ENCODE measurements at places on chromosomes 3 and 15.

GRCh38 chr3:3068358-3068881 is 41.8 kb downstream of the IL5RA start:
- DNase-seq = no peak

DNA sequence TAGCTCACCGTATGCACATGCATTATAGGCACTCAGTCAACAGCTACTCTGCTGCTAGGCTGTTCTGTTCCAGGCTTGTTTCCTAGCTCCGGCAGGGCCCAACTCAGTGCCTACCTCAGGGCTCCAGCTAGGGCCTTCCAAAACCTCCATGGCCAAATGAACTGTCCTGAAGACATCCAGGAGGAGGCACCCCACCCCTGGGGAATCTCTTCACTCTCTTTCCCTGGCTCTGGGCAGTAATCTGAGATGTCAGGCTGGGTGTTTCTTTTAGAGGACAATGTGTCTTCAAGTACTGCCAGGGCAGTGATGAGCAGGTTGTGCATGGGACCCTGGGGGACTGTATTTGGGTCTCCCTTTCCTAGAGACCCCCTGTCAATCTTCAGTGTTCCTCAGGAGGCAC is 38.3 kb upstream of the TPM1 start:
- no peak for DNase-seq

GRCh38 chr15:101358895-101359294 is 63.8 kb upstream of the SNRPA1 start:
- DNase-seq = no peak

- DNase-seq = no peak
Observed at GRCh38 chr3:89649431-89649830, 542.0 kb downstream of the EPHA3 start.

- DNase-seq = no peak
Observed at GRCh38 chr15:92933831-92934230, 33.7 kb downstream of the CHD2 start.

- DNase-seq = no peak
Observed at GRCh38 chr15:62841891-62842559, 200.5 kb upstream of the TPM1 start.

GRCh38 chr3:9247941-9248521 is 1.4 kb downstream of the SRGAP3 start:
- no peak for DNase-seq

DNA sequence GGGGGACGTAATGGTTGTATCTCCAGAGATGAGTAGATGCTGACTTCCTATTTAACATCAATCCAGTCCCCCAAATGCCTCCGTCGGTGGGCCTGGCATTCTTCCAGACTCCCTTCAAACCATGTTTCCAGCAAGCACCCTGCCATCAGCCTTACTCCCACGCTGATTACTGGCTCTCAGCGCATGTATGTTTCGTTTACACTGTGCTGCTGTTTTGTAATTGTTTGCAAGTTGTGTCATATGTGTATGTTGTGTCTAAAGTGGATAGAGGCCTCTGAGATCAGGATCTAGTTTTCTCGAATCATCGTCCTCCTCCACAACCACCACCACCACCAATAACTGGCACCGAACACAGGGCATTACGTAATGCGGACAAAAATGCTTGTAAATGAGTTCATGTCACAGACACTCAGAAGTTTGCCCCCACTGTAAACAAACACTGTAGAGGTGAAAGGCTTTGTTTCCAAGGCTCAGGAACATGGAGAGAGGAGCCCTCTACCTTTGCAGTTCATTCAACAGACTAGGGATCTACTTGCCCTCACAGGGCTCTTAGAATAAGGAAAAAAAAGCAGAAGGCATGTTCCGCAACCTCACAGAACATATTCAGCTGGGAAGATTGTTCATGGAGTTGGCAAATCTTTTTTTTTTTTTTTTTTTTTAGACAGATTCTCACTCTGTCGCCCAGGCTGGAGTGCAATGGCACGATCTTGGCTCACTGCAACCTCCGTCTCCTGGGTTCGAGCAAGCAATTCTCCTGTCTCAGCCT is 46.1 kb upstream of the SEMA4B start:
- peak; percentile 69 for DNase-seq

GRCh38 chr15:79402136-79402535 is 30.0 kb upstream of the MINAR1 start:
- no peak for DNase-seq

- DNase-seq = no peak
Observed at GRCh38 chr3:49534581-49535441, 19.5 kb upstream of the BSN start.

GRCh38 chr15:25508369-25509002 is 69.7 kb upstream of the UBE3A start:
- DNase-seq = peak; percentile 54

- DNase-seq = no peak
Observed at GRCh38 chr3:173886-174285, 22.7 kb upstream of the CHL1 start.

GRCh38 chr3:54321520-54321919 is 199.2 kb downstream of the CACNA2D3 start:
- DNase-seq = no peak

DNA sequence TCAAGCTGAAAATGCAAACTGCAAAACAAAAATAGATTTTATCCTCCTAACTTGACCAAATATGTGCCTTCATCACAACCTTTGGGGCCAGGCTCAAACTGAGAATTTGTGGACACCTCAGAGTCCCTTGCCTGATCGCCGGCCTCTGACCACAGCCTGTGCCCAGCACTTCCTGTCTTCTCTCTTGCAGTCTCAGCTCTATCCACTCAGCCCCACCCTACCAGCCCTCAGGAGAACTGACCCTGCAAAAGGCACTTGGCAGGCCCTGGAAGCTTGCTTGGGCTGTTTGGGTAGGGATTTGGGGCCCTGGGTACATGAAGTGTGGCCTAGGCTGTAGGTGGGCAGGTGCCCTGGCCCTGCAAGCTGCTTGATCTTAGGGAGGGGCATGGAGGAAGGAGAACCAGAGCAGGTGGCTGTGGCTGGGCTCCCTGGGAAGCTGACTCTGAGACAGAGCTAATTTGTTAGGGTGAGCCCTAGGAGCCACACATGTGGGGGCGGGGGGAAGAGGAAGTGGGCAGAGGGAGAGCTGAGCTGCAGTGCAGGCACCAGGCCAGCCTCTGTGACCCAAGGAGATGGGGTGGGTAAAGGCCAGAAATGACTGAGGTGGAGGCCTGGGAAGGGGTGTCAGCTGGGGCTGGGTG is 8.6 kb downstream of the CLEC3B start:
- no peak for DNase-seq

GRCh38 chr15:58362262-58362922 is 69.4 kb upstream of the LIPC start:
- no peak for DNase-seq

- DNase-seq = peak; percentile 70
Observed at GRCh38 chr3:149648525-149648924, 9.3 kb downstream of the WWTR1 start.

DNA sequence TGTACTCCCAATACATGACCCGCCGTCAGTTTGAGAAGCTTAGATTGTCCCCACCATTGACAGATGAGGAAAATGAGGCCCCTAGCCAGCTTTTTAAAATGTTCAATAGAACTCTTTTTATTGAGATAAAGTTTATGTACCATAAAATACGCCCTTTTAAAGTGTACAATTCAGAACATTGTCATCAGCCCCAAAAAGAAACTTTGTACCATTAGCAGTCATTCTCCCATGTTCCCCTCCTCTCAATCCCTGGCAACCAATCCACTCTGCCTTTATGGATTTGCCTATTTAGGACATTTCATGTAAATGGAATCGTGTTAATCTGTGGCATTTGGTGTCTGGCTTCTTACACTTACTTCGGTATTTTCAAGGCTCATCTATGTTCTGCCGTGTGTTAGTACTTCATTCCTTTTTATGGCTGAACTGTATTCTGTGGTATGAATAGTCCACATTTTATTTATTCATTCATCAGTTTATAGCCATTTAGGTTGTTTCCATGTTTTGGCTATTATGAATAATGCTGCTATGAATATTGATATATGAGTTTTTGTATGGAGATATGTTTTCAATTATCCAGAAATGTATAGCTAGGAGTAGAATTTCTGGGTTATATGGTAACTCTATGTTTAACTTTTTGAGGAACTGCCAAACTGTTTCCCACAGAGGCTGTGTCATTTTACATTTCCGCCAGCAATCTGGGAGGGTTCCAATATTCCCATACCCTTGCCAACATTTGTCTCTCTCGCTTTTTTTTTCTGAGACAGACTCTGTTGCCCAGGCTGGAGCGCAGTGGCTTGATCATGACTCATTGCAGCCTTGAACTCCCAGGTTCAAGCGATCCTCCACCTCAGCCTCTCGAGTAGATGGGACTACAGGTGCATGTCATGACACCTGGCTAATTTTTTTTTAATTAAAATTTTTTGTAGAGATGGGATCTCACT is 15.3 kb upstream of the PTPN23 start:
- peak; percentile 80 for DNase-seq

GRCh38 chr3:158094235-158095110 is 11.7 kb downstream of the SHOX2 start:
- no peak for DNase-seq

DNA sequence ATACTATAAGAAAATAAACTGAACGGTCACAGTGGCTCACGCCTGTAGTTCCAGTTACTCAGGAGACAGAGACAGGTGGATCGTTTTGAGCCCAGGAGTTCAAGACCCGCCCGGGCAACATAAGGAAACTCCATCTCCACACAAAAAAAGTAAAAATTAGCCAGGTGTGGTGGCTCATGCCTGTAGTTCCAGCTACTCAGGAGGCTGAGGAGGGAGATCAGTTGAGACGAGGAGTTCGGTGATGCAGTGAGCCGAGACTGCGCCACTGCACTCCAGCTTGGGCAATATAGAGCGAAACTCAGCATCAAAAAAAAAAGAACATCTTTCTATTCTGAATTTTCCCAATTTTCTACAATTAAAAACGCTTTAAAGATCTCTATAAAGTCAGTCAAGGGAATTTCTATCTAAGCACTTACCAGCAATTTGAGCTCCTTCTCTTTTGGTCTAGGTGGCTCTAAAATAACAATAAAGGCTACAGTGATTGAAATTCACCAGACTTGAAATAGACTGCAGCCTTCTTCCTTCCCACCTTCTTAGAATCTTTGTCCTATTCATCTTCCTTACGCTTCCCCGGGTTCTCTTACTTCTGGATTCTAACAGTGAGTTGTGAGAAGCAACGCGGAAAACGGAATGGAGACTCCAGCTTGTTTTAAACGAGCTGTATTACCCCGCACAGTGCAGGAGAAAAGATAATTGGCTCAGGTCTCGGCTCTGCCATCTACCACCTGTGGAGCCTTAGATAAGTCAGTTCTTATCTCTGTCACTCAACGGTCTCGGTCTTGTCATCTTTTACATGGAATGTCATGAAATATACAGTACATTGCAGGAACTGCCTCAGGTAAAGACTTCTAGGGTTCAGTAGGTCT is 812 bp upstream of the SEC62 start:
- DNase-seq = peak; percentile 13

DNA sequence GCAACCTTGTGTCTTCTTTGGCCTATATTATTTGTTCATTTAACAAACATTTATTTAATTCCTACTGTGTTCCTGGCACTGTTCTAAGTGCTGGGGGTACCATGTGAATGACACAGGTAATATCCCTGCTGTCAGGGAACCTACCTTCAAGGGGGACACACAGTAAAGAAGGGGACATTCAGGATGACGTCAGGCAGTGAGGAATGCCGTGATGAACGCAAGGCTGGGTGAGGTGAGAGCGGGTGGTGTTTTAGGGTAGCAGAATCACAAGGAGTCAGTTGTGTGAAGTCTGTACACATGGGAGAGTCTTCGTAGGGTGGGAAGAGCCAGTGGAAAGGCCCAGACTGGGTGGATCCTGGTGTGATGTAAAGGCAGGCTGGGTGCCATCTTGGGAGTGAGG is 1.7 kb upstream of the FAM107A start:
- DNase-seq = no peak

DNA sequence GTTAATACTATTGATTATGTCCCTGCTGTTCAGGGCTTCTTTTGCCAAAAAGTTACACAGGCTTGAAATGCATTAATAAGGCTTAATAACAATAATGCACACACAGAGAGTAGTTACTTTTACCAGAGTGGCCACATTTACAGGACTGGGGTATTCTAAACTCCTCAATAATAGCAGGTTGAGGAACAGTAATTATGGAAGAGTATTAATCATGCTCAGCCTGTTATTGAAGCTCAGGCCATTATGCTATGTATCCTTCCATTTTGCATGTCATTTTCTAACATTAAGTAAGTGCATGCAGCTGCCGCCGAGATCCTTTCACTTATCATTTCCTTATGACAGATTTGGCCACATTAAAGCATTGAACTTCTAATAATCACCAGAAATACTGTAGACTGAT is 5.7 kb downstream of the ARRDC4 start:
- DNase-seq = no peak

- no peak for DNase-seq
Observed at GRCh38 chr3:11631820-11632219, 11.9 kb downstream of the VGLL4 start.

- peak; percentile 24 for DNase-seq
Observed at GRCh38 chr3:113070072-113070640, 79.4 kb downstream of the GTPBP8 start.

DNA sequence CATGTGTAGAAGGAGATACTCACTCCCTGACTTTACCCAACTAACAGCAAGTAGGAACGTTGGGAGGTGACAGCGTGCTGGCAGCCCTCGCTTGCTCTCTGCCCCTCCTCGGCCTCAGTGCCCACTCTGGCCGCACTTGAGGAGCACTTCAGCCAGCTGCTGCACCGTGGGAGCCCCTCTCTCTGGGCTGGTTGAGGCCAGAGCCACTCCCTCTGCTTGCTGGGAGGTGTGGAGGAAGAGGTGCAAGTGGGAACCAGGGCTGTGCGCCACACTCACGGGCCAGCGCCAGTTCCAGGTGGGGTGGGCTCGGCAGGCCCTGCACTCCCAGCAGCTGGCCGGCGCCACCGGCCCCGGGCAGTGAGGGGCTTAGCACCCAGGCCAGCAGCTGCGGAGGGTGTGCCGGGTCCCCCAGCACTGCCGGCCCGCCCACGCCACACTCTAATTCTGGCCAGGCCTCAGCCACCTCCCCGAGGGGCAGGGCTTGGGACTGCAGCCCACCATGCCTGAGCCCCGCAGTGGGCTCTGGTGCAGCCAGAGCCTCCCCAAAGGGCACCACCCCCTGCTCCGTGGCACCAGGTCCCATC is 68.4 kb upstream of the FRMD4B start:
- DNase-seq = no peak

- peak; percentile 43 for DNase-seq
Observed at GRCh38 chr15:67843571-67844387, 3.9 kb upstream of the RNU6-1 start.

DNA sequence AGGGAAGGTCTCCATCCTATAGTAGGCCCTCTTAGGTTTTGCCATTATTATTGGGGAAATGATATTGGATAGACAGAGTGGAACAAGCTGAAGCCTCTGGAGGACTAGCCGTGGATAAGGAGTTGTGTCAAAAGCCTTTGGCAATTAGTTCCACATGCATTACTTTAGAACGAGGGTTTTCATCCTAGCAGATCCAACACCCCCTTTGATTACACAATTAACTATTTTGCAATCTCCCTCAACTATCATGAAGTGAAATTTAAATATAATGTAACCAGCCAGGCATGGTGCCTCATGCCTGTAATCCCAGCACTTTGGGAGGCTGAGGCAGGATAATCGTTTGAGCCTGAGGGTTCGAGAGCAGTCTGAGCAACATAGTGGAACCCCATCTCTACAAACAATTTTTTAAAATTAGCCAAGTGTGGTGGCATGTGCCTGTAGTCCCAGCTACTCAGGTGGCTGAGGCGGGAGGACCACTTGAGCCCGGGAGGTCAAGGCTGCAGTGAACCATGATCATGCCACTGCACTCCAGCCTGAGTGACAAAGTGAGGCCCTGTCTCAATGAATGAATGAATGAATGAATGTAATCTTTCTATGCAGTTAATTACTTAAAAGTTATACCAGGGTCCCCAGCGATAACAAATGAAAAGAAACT is 56.8 kb downstream of the PXYLP1 start:
- DNase-seq = no peak

- DNase-seq = no peak
Observed at GRCh38 chr15:40142428-40142827, 18.4 kb upstream of the BUB1B start.

Measured in cardiac fibroblast (primary cell).